ENCODE measurements at places on chromosomes 3 and 15.

DNA sequence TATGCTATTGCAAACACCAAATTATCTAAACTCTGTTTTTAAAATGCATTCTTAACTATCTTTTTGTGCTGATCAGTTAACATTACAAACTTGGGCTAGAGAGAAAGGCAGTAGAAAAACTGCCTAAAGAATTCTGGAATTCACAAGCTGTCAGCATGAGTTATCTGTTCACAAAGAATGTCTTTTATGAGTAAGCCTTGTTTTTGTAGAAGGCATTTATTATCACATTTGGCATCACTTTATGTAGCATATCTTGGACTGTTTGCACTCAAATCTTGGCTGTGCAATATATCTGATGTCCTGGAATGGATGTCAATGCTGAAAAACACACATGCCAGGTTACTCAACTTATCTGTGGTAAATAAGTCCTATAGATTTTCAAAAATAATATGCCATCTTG is 15.5 kb upstream of the BCHE start:
- DNase-seq = no peak

DNA sequence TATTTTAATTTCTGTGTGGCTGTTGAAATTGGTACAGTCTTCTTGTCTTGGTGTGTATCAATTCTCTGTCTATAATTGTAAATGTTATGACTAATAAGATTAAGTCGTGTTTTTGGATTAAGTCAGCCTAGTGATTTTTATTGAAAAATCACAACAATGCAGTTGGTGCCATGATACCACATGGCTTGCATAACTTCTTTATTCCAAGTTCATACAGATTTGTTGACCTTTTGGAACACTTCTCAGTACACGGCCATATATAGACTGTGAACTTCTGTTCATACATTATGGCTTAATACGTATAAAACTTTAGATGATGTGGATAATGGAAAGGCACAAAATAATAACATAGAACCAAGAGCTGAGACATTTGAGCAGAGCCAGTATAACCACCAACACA is 121.2 kb upstream of the NAALADL2 start:
- no peak for DNase-seq

DNA sequence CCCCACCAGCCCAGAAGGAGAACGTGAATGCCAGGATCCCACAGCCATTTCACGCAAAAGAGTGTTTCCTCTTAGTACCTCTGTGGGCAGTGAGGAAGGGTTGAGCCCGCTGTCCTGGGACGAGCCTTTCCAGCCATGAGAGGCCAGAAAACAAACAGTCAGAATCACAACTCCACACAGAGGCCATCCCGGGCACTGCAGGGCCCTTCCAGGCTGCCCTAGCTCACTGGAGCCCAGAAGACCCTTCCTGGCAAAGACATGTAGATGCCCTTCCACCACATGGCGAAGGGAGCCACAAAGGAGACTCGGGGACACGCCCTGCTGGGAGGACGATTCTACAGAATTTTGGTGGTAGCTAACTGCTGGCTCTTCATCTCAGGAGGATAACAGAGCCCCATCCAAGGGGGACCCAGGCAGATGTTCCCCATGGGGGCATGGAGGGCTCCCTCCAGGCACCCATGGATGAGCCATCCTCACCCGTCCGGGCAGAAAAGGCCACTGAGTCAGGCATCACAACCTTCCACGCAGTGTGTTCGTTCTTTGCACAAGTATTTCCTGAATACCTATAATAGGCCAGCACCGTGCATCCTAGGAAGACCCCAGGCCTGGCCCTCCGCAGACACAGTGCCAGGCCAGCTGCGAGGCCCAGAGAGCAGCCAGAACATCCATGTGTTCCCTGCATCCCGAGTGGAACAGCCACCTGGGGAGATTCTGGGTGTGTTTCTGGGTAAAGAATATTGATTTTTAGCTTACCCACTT is 47.2 kb downstream of the SLC12A8 start:
- no peak for DNase-seq

DNA sequence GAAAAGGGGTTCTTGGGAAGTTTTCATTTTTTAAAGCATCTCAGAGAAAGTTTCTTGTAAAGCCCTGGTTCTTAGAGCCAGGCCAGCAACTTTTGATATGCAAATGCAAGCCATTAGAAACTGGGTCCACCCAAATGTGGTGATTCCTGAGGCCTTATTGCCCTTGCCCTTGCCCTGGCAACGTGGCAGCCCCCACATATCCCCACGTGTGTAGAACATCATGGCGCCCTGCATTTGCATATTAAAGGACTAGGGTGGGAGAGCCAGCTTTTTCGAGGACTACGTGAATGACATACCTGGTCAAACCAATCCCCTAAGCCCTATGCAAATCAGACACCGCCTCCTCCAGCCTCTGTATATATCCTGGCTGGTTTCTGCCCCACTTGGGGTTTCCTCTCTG is 314.9 kb upstream of the NECTIN3 start:
- no peak for DNase-seq

DNA sequence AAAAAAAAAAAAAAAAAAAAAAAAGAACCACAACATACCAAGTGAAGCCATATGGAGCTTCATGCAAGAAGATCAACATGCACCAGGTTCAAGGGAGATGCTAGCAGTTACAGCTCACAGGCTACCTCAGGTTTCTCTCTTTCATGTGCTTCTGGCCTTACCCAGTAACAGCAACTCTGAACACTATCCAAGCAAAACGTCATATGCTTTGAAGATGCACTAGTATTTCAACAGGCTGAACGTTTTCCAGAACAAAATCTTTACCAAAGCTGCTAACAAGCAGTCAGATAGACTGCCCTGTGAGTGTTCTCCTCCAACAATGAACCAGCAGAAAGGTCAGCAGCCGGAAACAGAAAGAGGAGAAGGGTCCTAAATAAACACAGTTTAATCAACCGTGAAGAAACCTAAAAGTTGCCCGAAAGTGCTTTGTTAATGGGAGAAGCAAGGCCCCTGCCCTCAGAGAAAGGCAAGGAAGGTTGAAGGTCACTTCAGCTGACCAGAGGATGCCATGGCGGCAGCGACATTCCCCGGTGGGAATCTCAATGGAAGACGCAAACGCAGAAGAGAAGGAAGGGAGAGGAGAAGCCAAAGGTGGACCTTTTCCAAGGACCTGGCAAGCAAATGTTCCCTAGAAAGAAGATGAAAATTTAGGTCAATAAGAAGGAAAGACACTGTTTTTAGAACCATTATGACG is 80.1 kb downstream of the CCNL1 start:
- no peak for DNase-seq

DNA sequence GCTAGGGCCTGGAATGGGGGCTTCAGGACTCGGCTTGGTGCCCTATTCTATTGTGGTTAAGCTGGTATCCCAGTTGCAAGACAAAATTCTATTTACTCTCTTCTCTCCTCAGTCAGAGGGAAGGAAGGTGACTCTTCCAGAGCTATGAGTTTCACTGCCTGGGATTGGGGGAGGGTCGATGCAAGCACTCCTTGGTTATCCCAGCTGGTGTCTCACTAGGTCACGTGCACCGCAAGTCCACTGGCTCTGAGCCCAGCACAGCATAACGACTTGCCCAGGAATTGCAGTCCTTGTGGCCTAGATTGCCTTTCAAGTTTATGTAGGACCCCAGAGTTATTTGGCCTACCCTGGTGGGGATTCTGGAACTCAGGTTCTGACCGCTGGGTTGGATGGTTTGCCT is 958.8 kb downstream of the IGSF11 start:
- no peak for DNase-seq

DNA sequence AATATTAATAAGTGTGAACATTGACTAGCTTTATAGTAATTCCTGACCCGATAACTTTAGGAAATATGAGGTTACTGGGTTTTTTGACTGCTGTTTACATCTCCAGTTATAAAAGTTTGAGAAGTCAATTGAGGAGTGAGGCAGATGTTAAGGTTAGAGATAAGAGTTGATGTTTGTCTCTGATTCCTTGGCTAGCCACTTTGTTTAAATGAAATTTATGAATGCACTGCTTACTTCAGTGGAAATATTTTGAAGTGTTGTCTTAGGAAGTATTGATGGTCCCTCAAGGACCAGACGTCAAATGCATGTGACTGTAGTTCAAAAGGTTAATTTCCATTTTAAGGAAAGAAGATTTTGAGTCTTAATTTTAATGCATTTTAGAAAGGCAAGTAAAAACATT is 41.7 kb downstream of the MAP2K5 start:
- no peak for DNase-seq

GRCh38 chr3:148916132-148916531 is 51.0 kb downstream of the CPA3 start:
- no peak for DNase-seq

GRCh38 chr3:10308678-10309077 is 12.2 kb downstream of the SEC13 start:
- no peak for DNase-seq

DNA sequence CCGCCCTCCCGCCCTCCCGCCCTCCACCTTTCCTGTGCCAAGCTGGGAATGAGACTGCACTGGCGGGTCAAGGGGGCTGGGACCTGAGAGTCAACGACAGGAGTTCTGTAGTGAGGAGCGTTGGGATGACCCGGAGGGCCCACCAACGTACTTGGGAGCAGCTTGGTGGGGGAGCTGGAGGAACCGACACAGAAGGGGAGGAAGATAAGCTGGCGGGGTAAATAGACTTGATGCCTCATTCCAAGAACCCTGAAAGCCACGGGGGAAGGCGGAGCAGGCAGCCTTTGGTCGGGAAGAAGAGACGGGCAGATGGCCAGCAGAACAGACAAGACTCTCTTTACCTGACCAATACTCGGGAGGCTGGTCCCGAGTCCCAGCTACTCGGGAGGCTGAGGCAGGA is 277 bp downstream of the FMN1 start:
- DNase-seq = no peak

DNA sequence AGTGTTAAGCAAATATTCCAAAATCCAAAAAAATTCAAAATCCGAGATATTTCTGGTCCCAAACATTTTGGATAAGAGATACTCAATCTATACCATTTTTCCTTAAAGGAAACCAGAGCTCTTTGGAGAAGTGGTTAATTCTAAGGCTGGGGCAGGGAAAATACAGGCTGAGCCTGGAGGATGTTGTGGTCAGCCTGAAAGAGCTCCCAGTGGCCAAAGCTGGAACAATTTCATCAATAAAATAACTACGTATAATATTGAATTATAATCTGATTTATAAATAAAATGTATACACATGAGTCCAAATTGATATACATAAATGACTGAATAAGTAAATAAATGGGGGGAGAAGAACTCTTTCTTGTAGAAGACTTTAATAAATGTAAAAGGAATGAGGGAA is 24.6 kb downstream of the PPARG start:
- DNase-seq = no peak

GRCh38 chr3:189790658-189791057 is 159.5 kb downstream of the TP63 start:
- no peak for DNase-seq

- no peak for DNase-seq
Observed at GRCh38 chr15:92460023-92460422, 66.3 kb downstream of the ST8SIA2 start.

DNA sequence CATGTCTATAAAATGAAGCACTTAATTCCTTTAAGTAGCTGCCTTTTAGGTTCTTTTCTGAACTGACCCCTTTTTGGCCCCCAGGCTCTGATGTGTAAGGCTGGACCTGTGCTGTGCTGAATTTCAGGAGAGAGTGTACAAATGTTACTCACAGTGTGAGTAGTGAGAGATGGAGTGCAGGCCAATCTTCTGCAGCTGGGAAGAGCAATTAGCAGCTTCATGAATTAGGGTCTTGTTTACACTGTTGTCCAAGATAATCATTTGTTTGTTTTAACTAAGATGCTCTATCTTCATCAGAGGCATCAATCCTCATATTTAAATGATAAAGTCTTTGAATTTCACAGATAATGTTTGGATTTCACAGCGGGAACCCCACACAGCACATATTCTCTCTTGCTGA is 19.4 kb downstream of the ARPP21 start:
- no peak for DNase-seq

DNA sequence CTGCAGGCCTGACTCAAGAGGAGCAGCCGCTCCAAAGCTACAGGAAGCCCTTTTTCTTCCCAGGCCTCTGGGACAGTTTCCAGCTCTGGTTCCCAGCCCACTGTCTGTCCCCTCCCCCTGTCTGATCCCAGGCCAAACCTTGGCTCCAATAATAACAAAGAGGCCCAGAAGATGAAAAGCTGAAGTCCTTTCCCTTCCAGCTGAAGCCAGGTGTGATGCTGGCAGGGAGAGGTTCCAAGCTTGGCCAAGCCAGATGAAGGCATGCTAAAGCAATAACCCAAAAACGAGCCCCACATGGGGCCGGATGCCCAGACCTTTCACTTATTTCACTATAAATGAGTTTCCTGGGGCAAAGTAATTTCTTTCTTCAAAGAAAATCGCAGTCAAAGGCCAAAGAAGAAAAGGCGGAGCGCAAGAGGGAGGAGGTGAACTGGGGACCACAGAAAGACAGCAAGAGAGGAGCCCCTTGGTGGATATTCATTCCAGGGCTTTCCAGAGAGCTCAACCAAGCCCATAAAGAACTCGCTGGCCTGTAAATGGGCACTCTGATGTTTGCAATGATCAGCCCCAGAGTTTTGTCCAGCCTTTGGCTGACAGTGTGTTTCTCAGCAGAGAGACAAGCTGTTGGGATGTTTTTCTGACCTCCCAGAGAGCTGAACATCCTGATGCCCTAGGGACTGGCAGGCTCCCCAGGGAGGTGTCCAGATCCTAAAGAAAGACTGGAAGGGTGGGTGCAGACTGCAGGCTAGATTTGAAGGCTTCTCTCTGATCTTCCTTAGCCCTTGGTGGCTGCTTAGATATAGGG is 157.6 kb downstream of the UACA start:
- DNase-seq = no peak

Measured in 8988T (cell line).